ENCODE measurements at places on chromosomes 11 and 22.

DNA sequence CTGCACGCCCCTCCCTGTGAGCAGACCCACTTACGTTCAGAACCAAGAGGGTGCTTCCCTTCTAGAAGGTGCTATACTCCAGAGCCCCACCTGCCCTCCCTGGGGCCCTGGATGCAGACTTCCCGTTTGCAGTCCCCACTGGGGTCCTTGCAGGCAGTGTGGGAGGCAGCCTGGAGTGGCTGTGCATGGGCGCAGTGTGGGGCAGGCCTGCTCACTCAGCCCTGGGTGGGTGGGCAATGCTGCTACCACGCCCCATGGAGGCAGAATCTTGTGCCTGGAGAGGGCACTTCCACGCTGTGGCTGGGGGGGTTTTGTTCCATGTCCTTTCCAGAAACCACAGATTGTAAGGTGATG is 116.2 kb downstream of the KCNQ1OT1 start:
- no peak for DNase-seq

GRCh38 chr11:272195-272930 is 5.8 kb upstream of the NLRP6 start:
- no peak for DNase-seq

DNA sequence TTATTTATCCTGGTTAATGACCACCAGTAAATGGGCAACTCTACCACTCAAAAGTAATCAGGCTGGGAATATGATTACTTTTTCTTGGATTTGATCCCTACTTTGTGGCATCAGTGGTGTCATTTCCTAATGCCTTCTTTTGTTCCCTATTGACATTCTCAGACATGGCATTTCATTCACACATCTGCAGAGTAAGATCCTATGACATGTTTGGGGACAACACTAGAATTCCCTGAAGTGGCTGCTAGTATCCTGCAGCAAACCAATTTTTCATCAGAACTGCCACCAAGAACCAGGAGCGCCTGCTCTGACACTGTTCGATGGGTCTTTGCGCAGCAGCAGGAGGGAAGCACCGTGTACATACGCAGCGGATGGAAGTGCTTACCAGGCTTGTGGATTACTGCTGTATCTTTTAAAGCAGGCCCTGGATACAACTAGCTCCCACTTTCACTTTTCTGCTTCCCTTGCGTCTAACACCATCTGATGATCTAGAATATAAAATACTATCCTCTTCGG is 97.7 kb downstream of the LARGE2 start:
- DNase-seq = no peak

- no peak for DNase-seq
These were observed 541 bp downstream of the MICAL2 start for GRCh38 chr11:12110714-12111548.

DNA sequence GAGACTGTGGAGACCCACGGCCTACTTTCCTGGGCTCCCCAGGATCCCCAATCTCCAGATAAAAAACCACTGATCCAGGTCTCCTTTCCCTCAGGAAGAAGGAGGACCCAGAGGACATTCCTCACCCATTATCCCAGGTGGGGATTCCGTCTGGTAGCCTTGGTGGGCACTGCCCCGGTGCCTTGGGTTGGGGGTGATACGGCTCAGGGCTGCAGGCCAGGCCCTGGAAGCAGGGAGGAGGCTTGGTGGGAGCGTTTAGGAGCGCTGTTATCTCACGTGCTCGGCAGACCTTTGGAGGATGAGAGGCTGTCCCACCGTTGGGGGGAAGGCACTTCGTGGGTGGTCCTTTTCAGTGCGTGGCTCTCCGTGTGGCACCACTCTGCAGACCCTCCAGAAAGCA is 926.3 kb downstream of the BRD1 start:
- no peak for DNase-seq

DNA sequence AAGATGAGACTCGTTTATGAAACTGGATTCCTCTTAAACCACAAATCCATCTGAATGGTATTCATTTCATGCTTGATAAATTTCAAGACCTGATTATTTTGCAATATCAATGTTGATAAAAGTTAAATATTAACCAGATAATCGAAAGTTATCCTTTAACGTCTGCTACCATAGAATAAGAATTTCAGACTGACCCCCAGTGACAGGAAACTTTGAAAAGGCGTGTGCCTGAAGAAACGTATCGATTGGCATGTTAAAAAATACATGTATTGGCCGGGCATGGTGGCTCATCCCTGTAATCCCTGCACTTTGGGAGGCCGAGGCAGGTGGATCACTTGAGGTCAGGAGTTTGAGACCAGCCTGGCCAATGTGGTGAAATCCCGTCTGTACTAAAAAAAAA is 13.9 kb downstream of the SCGB1A1 start:
- no peak for DNase-seq

DNA sequence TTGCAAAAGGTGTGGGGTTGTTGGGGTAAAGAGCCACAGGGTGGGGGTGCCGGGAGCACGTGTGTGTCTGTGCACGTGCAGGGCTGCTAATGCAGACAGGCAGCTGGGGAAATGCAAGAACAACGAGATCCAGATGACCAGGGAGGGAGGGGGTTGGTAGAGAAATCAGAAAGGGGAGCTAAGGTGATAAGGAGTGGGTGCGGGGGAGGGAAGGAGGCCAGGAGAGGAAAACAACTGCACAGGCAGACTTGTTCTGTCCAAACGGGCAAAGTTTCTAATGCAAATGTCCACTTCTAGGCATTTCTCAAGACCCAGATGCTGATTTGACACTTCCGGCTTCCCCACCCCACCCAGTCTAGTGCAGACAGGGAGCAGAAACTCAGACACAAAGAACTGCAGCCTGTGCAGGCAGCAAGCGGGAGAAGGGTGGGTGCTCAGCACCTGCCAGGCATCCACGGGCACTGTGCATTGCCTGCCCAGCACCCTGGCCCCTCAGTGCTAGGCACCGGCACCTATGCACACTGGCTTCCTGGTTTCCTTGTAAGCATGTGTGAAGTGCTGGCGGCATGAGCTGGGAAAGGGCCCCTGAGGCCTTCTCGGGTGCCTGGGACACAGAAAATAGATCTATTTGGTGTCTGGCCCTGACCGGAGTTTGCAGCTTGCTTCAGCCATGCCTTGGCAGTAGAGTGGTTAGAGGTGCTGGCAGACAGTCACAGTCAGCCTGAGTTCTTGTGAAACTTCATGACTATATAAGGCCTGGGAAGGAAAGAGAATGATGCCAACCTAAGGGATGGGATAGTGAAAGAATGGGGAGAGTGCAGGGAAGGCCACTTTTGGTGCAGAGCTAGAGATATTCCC is 220.1 kb upstream of the SORL1-AS1 start:
- DNase-seq = no peak

- DNase-seq = no peak
These were observed 35.7 kb upstream of the UCP3 start for GRCh38 chr11:74044538-74044937.

Measured in CD4-positive, alpha-beta T cell treated with Interleukin-6 at 100 ng/mL for 8 hours (primary cell).